Myocyte (in vitro differentiated cells): ENCODE measurements at places on chromosomes 12 and 14. TPM values are rescaled to one million over a fixed set of nuclear protein-coding genes. Genes with fewer than 3 reads are reported as not detected.

GRCh38 chr14:96629558-96630222 lies 127.5 kb downstream of the PAPOLA start:
- DNase-seq, result no peak

- peak; percentile 72 for DNase-seq
Observed at GRCh38 chr12:19967431-19967830, 400.9 kb upstream of the PDE3A start.

DNA sequence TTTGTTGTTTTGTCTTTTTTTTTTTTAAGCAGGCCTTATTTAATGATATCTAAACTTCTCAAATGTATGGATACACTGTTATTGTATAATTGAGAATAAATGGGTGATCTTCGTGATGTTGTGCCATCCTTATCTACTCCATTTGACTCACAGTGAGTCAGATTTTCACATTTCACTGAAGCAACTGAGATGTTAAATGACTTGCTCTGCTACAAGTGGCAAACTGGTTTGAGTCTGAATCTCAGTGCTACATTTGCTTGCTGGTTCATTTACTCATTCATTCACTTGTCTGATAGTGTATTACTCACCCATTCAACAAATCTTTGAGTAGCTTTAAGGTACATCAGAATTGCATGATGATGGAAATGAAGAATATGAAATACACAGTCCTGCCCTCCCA lies 2.6 kb downstream of the KIAA0586 start:
- DNase-seq, result no peak

Gene SMCO2
- total RNA-seq, result not detected in 2 replicates

Gene TAS2R46
- total RNA-seq, result 0.62 TPM in 1 of 2 replicates, not detected in the other

Gene SLC41A2
- 8.9 and 9.7 TPM in 2 replicates for total RNA-seq
